SK-N-MC (cell line): ENCODE measurements at places on chromosomes 4 and X.

DNA sequence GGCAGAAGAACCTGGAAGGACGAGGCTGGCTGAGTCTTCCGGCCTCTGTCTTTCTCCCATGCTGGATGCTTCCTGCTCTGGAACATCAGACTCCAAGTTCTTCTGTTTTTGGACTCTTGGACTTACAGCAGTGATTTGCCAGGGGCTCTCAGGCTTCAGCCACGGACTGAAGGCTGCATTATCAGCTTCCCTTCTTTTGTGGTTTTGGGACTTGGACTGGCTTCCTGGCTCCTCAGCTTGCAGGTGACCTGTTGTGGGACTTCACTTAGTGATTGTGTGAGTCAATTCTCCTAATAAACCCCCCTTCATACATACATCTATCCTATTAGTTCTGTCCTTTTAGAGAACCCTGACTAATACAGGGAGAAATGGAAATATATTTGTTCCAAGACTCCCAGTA lies 265.8 kb downstream of the PCDH18 start:
- DNase-seq = no peak

DNA sequence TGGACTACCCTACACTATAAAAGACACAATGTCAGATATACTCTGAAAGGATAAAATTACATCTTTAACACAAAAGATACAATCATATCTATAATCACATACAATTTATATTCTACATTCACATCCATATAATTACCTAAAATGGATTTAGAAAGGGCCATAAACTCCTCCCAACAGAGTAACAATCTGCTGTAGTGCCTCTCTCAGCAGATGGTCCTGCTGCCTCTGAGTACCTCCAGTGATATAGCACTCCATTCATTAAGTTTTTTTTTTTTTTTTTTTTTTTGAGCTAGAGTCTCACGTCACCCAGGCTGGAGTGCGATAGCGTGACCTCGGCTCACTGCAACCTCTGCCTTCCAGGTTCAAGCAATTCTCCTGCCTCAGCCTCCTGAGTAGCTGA lies 7.4 kb downstream of the ANKRD37 start:
- no peak for DNase-seq

GRCh38 chrX:134602410-134602809 lies 55.9 kb downstream of the PLAC1 start:
- DNase-seq = no peak

DNA sequence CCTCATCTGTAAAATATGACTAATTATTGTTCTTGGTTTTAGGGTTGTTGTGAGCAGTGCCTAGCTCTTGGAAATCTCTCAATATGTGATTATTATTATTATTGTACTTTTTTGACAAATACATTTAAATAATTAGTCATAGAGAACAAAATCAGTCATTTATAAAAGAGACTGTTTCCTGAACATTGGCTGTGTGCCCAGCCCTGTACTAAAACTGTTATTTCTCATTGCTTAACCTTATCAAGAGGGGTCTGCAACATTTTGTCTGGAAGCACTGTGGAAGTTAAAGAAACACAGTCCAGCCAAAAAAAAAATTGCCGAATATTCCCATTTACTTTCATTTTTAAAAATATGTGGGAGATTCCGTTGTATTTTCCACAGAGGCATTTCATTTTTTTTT lies 989.2 kb upstream of the SLIT2 start:
- no peak for DNase-seq

GRCh38 chr4:84894621-84895020 lies 71.9 kb downstream of the WDFY3 start:
- DNase-seq = no peak

- no peak for DNase-seq
Measured at GRCh38 chr4:66073961-66074360, 403.7 kb upstream of the EPHA5 start.

GRCh38 chrX:48890934-48891401 lies 6.6 kb downstream of the TIMM17B start:
- no peak for DNase-seq

- DNase-seq = no peak
Measured at GRCh38 chr4:97759785-97760184, 383.5 kb downstream of the STPG2 start.

DNA sequence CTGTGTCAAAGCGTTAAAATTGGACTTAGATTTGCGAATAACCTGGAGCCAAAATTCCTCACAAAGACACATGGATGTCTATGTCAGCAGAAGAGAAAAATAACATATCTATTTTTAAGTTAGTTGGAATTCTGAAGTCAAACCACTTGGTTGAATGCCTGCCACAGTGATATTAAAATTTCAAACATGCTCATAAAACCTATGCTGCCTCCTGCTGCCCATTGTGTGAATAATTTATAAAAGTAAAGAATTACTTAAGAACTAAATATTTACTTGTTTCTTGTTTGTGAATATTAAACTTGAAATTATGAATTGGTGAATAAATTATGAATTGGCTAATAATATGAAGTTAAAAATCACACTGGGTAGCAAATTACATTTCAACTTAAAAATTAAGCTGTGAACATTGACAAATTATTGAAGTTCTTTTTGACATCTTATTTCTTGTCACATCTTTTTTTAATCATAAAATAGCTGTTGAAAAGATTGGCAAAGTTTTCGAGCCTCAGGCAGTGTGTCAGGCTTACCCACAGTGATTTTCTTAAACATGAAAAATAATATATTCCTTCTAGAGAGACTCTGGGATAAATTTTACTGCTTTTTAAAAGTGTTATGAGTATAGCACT lies 35.4 kb downstream of the FABP2 start:
- DNase-seq = peak; percentile 53

- no peak for DNase-seq
Measured at GRCh38 chr4:181822005-181822375, 421.2 kb upstream of the TENM3 start.

DNA sequence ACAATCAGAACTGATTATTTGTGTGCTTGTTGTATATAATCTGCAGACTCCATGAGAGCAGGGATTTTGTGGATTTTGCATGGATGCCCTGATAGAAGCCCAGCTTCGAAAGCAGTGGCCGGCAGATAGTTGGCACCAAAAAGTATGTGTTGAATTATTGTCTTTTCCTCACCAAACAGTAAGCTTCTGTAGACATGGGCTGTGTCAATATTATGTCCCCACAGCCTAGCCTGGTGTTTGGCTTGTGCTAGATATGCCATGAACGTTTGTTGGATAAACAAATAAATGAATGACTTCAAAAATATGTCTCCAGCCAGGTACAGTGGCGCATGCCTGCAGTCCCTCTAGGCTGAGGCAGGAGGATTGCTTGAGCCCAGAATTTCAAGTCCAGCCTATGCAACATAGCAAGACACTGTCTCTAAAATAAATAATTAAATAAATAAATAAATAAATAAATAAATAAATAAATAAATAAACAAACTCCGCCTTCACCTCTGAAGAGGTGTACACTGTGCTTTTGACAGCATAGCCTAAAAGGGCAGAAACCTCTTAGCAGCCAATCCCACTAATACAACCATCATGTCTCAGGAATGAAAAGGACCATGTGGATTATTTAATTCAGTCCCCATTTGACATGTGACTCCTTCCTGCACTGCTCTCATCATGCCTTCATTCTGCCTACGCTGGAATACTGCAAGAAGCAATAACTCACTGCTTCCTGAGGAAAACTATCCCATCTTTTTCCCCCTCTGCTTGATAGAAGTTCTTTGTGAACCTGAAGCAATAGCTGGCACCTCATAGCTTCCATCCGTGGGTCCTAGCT lies 335.2 kb downstream of the FBXW7 start:
- DNase-seq = no peak

- DNase-seq = no peak
Measured at GRCh38 chr4:40046311-40046980, 10.2 kb upstream of the N4BP2 start.

- no peak for DNase-seq
Measured at GRCh38 chrX:3066555-3066954, 25.3 kb downstream of the ARSF start.

DNA sequence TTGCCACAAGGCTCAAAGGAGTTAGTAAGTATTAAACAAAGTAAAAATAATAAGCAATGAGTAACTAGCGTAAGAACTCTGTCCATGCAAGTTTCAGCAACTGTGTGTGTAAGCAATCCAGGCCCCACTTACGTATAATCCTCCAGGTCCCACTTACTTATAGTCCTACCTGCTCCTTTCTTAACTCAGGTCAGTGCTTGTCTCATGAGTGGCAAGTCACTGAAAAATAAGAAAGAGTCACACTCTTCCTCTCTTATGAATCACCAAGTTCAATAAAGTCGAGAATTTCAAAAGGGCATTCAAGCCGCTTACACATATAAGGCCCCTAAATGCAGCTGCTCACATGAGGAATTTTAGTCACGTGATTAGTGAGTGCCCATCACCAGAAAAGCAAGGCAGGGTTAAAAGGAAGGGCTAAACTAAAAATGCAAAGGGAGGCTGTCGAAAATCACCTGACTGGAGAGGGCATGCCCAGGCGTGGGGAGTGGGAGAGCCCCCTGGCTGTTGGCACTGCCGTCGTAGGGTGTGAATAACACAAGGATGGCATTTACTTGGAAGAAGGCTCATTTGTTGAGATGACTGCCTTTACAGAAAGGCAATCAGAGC lies 58.2 kb downstream of the ZNF827 start:
- DNase-seq = no peak

GRCh38 chr4:118850488-118851173 lies 14.7 kb upstream of the SEC24D start:
- DNase-seq = no peak

- DNase-seq = no peak
Measured at GRCh38 chr4:10565166-10565780, 108.0 kb upstream of the ZNF518B start.

GRCh38 chrX:119971184-119971583 lies 27.6 kb upstream of the NKAP start:
- DNase-seq = no peak

DNA sequence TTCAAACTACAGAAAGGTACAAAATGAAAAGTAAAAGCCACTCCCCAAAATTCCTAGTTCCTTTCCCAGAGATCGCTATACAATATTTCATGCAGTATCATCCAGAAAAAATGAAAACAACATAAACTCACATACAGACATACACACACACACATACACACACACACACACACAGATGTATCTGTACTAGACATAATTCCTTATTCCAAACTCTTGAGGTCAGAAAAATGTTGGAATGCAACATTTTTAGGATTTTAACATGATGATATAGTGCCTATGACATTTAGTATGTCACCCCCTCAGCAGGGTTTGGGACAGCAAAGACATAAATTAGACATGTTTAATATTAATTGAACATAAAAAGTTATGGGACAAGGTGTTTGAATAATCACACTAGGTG lies 73.4 kb upstream of the LHFPL1 start:
- no peak for DNase-seq

- peak; percentile 50 for DNase-seq
Measured at GRCh38 chr4:5041699-5042098, 9.6 kb upstream of the STK32B start.

GRCh38 chr4:151038452-151039157 lies 23.5 kb upstream of the LRBA start:
- DNase-seq = no peak

GRCh38 chr4:119738901-119739300 lies 110.3 kb upstream of the PDE5A start:
- DNase-seq = no peak

DNA sequence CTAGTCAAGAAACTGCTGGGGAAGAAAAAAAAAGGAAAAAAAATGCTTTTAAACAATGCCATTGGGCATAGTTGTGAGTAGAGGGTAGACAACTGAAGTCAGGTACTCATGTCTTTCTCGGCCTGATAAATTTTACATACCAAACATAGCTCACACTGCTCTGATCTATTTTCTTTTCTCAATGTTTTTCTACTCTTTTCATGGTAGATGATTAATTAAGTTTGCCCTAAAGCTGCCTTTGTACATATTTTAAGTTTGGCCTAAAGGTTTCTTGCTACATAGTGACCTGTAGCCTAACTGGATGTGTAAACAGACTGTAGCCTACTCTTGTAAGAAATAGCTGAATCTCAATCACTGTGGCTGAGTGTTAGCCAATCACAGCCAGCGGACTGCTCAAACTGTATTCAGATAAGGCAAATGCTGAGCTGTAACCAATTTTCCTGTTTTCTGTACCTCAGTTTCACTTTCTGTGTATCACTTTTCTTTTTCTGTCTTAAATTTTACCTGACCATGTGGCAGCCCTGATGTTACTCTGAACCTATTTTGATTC lies 121.0 kb downstream of the PCDH10 start:
- DNase-seq = no peak

DNA sequence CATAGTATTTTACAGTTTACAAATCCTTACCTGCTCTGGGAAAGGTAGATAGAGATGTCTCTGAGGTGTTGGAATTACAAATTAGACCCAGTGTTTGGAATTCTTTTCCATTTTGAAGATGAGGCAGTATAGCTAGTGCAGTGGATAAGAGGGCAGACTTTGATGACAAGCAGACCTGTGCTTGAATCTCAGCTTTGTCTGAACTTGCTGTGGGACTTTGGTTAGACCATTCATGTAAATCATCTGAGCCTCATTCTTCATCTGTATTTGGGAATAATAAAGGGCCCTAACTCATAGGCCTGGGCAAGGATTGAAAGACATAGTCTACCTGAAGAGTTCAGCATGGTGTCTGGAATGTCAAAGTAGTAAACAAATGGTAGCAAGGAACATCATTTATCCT lies 77.2 kb upstream of the BOD1L1 start:
- DNase-seq = no peak

GRCh38 chr4:742742-743311 lies 37.2 kb downstream of the PCGF3 start:
- no peak for DNase-seq

- no peak for DNase-seq
Measured at GRCh38 chr4:179624768-179625181, 2182.5 kb upstream of the AGA start.

- DNase-seq = no peak
Measured at GRCh38 chrX:10884246-10884645, 226.9 kb upstream of the HCCS start.

- no peak for DNase-seq
Measured at GRCh38 chr4:125956276-125956675, 641.5 kb downstream of the FAT4 start.

DNA sequence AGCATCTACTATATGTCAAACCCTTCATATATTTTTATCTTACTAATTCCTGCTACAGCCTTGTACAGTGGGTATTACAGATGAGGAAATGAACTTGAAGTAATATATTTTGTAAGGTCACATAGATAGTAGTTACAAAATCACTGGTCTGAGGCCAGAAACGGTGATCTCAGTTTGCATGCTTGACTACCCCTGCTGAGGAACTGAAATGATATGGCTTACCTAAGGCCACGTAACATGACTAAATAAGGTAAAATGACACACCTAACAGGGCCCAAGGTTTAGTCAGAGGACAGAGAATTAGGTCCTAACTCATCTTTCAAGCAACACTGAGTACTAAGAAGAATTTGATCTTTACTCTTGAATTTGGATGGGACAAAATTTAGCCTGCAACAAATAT lies 1.5 kb upstream of the COMMD8 start:
- DNase-seq = no peak
